Liver (tissue), 10 donors: ENCODE measurements at places on chromosomes 3 and 15. TPM values are rescaled to one million over a fixed set of nuclear protein-coding genes. Genes with fewer than 3 reads are reported as not detected.

- no peak for DNase-seq
These were observed 76.4 kb downstream of the DHX36 start for GRCh38 chr3:154247806-154248415.

GRCh38 chr3:138625707-138626365 is 17.3 kb downstream of the FAIM start:
- no peak for DNase-seq

DNA sequence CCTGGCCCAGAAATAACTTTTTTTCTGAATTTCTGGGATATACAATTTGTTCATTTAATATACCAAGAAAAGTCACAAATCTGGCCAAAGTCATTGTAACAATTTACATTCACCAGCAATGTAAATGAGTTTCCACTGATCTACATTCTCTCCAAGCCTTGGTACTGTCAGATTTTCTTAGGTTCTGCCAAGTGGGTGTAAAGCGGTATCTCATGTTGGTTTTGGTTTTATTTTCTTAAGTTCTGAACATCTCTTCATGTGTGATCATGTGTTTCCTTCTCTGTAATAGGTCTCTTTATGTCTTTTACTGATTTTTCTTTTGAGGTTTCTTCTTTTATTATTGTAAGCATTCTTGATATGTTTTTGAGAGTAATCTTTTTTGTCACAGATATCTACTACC is 235.6 kb upstream of the COL8A1 start:
- no peak for DNase-seq

GRCh38 chr3:39398700-39399099 is 7.8 kb upstream of the RPSA start:
- DNase-seq: no peak

GRCh38 chr3:3745693-3746092 is 53.5 kb upstream of the LRRN1 start:
- DNase-seq: no peak

CRYBG3 gene
- 1.1 TPM for polyA plus RNA-seq

- DNase-seq: no peak
These were observed 22.4 kb upstream of the FAM174B start for GRCh38 chr15:92677999-92678398.

TMEM212 gene
- not detected for polyA plus RNA-seq

GRCh38 chr3:169759256-169759655 is 5.6 kb downstream of the TERC start:
- DNase-seq: no peak

ASB14 gene
- not detected for polyA plus RNA-seq
